ENCODE measurements at places on chromosomes 5 and 9.

DNA sequence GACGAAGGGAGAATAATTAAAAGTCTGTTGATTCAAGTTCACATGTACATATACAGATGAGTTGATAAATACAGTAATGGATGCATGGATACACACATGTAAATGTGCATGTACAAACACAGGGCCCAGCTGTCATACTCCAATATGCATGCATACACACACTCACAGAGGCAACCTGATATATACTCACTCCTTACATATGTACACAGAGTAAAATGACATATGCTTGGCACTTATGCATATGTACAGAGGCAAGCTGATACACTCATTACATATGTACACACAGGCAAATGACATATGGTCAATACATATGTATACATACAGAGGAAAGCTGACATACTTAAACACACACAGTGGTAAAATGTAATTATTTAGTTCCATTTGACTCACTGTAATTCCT, 7.2 kb upstream of the TMEFF1 start:
- no peak for DNase-seq

DNA sequence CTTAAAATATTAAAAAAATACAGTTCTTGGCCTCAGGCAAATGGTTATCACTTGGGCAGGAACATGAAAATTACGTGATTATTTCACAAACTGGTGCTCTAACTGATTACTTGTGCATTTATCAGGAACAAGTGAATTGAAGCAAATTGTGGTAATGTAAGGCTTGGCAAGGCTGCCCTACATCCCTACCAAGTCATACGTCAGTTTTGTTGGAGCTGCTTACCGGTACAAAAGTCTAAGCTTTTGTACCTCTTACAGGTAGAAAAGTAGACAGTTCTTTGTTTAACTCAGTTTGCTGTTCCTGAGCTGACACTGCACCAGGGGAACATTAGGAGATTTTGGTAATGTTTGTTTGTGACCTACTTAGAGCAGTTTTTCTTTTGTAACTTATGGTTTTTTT, 2.2 kb downstream of the G3BP1 start:
- no peak for DNase-seq

- DNase-seq = peak; percentile 66
Measured at GRCh38 chr9:17906841-17907778, 328.2 kb downstream of the SH3GL2 start.

DNA sequence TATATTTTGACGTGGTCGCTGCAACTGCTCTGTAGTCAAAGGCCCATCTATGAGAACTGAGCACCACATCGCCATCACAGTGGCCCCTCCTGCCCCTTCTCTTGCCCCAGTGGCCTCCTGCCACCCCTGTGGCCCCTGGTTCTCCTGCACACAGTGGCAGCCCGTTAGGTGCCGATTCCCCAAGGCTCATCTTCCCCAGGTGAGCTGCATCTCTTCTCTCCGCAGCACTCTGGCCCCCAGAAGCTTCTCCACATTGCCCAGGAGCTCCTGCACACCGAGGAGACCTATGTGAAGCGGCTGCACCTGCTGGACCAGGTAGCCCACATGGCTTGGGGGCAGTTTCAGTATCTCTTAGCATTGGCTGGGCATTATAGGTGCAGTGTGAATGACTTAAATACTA, 55.4 kb downstream of the FGD3 start:
- DNase-seq = no peak
